ENCODE measurements at places on chromosomes 5 and 9.

DNA sequence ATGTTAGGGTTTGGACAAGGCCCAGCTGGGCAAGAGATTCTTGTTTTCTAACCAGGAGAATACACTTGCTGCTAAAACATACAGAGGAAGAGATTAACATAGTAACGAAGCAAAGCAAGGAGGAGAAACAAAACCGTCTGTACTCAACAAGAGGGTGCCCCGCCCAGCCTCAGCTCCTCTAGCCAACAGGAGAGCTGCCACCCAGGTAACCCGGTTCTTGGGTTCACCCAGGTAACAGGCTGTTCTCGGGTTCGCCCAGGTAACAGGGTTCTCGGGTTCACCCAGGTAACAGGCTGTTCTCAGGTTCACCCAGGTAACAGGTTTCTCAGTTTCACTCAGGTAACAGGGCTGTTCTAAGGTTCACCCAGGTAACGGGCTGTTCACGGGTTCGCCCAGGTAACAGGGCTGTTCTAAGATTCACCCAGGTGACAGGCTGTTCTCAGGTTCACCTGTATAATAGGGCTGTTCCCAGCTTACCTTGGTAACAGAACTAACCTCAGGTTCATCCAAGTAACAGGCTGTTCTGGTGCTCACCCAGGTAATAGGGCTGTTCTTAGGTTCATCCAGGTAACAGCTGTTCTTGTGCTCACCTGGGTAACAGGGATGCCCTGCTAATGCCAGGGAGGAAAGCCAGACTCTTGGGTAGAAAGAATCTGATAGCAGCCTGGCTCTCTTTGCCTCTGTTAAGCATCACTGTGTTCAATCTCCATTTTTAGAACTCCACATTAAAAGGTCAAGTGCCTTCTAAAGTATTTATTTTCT, 271.6 kb downstream of the SYK start:
- no peak for DNase-seq

- DNase-seq = no peak
Observed at GRCh38 chr9:101232405-101232977, 152.3 kb downstream of the BAAT start.

DNA sequence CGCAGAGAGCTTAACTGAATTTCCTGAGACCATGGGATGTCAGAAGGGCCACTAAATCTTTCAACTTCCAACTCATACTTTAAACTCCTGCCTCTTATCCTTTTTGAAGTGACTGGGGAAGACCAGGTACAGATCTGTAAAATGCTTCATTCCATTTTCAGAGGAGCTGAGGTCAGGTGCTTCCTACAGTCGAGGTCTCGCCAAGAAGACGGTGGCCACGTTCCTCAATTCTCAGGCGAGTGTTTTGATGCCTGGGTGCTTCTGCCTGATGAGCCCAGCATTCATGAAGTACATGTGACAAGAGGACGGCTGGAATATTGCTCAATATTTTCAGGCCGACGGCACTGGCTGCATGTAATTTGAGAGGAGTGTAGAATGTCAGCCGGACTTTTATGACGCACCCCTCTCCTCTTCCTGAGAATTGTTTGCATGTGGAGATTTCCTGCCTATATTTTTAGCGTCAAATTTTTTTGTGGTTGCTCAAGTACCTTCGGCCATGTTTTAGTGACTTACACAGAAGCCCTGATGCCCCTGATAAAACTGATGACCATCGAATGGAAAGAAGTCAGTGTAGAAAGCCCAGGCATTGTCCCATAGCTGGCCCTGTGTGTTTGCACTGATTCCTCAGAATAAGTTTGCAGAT, 38.8 kb upstream of the GLRX start:
- DNase-seq = no peak

GRCh38 chr9:93058355-93059010, at the start of gene SUSD3:
TSS of gene SUSD3 (plus strand) at chr9:93058701. CDS start at chr9:93058743, 42 bp downstream.
- DNase-seq = no peak
